ENCODE measurements at places on chromosomes 11 and 22.

GRCh38 chr22:43442386-43443151 lies 30.8 kb downstream of the MPPED1 start:
- DNase-seq, result no peak

DNA sequence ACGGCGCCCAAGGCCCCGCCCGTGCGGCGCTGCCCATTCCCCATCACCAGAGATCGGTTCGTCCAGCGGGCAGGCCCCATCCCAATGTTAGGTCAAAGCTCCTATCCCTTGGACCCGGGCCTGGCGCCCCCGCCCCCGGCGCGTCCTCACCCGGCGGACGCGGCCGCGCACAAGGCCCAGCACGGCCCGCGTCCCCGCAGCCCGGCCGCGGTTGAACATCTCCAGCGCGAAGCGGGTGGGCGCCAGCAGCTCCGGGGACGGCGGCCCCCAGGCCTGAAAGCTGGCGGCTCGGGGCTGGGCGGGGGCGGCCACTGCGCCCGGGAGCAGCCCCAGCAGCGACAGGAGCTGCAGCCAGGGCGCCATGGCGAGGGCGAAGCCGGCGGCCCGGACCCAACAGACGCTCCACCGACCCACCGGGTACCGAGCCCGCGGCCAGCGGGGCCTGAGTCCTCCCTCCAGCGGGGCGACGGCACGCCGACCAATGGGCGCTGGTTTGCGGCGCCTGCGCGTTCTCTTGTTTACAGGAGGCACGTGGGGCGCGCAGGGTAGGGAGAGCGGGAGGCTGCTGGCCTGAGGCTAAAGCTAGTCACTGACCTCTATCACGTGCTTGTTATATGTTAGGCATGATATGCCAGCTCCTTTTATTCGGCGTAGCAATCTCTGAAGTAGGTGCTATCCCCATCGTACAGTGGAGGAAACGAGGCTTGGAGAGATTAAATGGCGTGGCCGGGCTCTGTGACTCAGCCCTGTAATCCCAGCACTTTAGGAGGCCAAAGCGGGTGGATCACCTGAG lies at the start of gene CTSF:
Gene CTSF (minus strand): TSS at position 483 of the 793 bp plus-strand sequence. CDS start 120 bp downstream, at position 363.
- peak; percentile 55 for DNase-seq

DNA sequence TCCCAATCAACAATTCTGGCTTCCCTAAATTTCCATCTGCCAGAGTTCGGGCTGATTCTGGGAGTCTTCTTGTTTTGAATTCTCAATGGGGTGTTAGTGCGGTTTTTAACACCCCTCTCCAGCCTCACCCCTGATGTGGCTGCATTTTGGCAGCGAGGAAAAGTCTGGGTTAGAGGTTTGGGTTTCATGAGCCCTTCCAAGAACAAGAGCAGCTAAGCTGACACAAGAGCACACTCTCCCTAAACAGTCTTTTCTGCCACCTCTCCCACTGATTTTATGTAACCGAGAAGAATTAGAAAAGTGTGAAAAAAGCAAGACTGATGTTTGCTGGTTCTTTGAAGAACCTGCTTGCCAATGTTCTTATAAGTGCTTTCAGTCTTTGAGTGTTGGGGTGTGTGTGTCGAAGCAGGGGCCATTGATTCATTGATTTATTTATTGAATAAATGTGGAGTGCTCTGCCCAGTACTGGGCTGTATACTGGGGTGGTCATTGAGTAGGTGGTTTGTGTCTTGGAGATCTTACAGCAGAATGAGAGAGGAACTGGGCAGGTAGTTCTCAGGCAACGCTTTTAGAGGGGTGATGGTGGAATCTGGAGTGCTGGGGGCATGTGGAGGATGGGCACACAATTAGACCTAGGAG lies 101.5 kb downstream of the TRAF6 start:
- no peak for DNase-seq

- DNase-seq, result no peak
Observed at GRCh38 chr11:105344938-105345337, 205.4 kb upstream of the CARD18 start.

- no peak for DNase-seq
Observed at GRCh38 chr11:970319-970871, 44.7 kb downstream of the AP2A2 start.

- DNase-seq, result no peak
Observed at GRCh38 chr11:68932358-68932757, 28.7 kb downstream of the IGHMBP2 start.

DNA sequence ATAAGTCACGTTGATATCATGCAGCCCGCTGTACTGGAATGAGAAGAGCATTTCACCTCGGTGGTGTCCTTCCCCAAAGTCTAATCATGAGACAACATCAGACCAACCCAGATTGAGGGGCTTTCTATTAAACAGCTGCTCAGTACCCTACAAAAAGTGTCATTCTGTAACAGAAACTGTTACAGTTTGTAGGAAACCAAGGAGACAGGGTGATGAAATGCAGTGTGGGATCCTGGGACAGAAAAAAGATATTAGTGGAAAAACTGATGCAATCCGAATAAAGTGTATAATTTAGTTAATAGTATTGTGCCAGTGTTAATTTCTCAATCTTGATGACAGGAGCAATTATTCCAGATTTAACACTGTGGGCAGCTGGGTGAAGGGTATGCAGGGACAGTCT lies 128.0 kb downstream of the MICAL2 start:
- DNase-seq, result no peak

- DNase-seq, result no peak
Observed at GRCh38 chr11:971731-972365, 46.2 kb downstream of the AP2A2 start.

- no peak for DNase-seq
Observed at GRCh38 chr11:110908401-110909105, 196.3 kb upstream of the ARHGAP20 start.

DNA sequence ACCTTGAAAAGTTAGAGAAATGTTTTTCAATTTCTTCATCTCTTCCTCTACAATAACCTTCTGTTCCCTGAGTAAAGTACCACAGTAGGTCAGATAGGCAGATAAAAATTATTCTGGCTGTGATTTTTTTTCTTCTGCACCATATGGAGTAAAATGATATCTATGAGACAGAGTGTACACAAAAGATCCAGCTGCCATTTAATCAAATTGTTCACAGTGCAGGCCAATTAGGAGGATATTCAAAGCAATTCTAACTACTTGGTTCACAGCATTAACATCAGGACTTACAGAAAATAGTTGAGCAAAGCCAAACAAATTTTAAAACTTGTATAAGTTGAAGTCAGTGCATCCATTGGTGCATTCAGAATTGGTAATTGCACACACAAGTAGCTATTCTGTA lies 147.9 kb upstream of the LUZP2 start:
- DNase-seq, result no peak

GRCh38 chr22:49616356-49617231 lies 211.1 kb downstream of the BRD1 start:
- DNase-seq, result no peak

- no peak for DNase-seq
Observed at GRCh38 chr11:33021937-33022336, 6.3 kb downstream of the DEPDC7 start.

DNA sequence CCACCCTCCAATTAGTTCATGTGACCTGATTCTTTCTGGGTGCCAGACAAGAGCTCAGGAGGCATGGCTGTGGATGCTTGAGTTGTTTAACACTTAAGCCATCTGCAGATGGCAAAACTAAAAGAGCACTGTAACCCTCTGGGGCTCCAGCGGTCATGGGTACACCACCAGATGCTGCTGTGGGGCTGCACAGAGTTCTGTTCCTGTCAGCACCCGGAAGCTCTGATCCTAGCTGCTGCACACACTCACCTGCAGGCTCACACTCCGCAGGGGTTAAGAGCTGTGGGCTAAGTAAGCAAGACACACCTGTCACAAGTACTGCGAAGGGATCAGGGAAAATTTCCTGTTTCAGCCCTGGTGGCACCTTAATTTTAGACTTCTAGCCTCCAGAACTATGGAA lies 307.8 kb downstream of the C11orf87 start:
- DNase-seq, result peak; percentile 35

- peak; percentile 42 for DNase-seq
Observed at GRCh38 chr22:49959782-49960158, 802 bp upstream of the PIM3 start.

GRCh38 chr11:72239313-72239848 lies 4.6 kb downstream of the PHOX2A start:
- peak; percentile 55 for DNase-seq

- no peak for DNase-seq
Observed at GRCh38 chr11:126823274-126823673, 177.3 kb downstream of the KIRREL3 start.
